ENCODE measurements at places on chromosomes 7 and 10.

DNA sequence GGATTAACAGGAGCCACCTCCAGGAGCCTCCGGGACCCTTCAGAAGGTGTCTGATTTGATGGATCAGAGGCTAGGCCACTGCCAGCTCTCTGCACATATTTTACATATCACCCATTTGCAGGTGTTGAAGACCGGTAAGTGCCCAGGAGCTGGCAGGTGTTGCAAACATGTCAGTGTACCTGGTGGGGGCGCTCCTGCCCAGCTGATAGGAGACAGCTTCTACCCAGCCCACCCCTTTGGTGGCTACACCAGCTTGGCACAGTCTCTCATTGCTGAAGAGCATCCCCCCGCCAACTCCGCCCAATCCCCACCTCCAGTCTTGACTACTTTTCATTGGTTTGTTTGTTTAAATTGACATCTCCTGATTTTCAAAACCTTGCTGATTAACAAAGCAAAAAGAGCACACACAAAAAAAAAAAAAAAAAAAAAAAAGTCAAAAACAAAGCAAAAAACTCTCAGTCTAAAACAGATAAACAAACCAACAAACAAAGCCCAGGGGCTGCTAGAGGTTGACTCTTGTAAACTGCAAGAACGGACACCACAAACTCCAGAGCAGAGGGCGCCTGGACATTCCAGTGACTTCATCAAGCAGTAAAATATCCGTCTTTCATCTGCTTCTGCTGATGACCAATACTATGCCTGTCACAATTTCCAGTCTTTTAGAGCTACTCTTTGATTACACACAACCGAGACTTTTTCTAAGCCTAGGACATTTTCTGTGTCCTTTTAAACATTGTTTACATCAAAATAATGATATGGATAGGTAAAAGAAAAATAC is 275.3 kb downstream of the NRG3 start:
- DNase-seq = peak; percentile 8

GRCh38 chr7:134567368-134567767 is 18.5 kb downstream of the AKR1B15 start:
- no peak for DNase-seq

GRCh38 chr10:112706577-112706976 is 243.5 kb upstream of the TCF7L2 start:
- DNase-seq = no peak

DNA sequence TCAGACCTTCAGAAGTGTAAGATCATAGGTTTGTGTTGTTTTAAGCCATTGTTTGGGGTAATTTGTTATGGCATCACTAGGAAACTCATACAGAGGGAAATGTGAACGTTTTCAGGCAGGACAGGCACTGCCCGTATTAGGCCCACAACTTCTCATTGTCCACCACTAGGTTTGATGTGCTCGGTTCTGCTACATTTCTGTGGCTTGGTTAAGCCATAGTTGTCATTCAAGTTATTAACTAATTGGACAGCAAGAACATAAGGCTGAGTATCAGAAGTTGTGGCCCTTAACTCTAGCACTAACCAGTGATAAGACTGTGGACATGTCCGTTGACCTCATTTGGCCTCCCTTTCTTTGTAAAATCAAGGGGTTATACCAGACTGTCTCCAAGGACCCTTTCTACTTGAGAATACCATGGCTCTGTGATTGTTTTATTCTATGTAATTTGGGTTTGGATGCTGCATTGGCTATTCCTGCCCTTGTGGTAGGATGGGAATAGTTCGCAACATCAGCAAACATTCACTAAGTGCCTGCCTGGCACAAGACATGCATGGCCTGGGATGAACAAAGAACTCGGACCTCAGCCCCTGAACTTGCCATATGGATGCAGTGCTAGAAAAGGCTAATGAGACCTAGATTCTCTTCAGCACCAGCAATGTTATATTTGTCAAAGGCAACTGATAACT is 85.7 kb downstream of the CCDC71L start:
- DNase-seq = no peak

DNA sequence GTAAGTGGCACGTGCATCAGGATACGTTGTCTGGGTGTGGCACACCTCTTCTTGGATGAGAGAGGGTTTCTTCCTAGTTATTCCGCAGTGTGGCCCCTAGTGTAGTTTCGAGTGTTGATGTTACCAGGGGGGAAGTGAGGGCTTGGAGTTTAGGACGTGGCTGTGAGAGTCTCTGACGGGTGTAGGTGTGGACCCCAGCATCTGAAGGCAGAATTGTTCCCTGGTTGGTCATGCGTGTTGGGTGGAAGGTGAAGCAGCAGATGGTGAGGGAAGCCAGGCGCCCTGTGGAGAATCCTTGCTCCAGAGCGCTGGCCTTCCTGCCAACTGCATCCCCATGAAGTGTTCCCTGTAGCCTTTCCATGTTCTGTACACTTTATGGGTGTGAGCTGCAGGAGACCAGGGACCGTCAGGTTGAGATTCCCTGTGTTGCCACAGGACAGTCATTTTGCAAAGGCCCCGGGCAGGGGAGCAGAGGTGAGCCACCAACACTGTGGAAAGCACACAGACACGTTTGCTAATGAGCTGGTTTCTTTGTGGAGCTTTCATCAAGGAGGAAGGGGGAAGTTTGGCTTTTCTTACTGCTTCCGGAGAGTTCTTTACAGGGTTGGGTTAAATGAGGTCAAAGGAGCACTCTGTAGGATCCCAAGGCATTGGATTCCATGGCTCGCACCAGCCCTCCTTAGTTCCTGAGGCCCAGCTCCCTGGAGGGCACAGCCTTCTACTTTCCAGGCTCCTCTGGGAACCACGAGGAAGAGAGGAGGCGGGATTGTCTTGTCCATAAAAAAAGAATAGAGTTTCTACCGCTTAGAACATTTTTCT is 32.0 kb downstream of the TSPAN14 start:
- DNase-seq = no peak

DNA sequence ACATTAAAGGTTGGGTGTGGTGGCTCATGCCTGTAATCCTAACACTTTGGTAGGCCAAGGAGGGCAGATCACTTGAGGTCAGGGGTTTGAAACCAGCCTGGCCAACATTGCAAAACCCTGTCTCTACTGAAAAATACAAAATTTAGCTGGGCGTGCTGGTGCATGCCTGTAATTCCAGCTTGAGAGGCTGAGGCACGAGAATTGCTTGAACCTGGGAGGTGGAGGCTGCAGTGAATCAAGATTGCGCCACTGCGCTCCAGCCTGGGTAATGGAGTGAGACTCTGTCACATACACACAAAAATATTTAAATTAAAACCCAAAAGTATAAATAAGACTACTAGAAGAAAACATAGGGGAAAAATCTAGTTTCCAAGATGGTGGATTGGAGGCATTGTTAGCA is 41.9 kb upstream of the CDK13 start:
- DNase-seq = no peak

DNA sequence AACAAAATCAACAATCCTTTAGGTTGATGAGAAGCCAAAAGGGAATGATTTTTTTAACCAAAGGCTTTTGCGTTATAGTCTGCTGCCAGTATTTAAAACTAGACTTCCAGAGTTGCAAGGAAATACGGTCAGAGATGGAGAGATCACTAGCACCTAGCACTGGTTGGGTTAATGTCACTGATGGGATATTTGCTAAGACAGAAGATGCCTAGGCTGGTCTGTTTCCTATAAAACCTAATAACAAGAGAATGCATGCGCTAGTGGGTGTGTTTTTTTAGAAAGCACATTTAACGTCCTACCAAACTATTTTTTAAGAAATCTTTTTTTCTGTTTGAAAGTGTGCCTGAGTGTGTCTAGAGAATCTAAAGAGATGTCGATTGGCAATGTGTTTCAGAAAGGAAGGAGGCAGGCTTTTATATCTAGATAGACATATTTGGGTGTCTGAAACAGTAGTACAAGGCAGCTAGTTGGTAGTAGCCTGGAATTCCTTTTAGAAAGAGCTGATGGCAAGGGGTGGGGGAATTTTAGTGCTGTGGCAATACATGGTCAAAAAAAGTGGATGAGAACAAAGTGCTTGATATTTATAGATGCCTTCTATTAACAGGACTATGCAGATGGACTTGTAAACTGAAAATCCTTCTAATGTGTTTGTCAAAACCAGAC is 863 bp downstream of the CALD1 start:
- no peak for DNase-seq

DNA sequence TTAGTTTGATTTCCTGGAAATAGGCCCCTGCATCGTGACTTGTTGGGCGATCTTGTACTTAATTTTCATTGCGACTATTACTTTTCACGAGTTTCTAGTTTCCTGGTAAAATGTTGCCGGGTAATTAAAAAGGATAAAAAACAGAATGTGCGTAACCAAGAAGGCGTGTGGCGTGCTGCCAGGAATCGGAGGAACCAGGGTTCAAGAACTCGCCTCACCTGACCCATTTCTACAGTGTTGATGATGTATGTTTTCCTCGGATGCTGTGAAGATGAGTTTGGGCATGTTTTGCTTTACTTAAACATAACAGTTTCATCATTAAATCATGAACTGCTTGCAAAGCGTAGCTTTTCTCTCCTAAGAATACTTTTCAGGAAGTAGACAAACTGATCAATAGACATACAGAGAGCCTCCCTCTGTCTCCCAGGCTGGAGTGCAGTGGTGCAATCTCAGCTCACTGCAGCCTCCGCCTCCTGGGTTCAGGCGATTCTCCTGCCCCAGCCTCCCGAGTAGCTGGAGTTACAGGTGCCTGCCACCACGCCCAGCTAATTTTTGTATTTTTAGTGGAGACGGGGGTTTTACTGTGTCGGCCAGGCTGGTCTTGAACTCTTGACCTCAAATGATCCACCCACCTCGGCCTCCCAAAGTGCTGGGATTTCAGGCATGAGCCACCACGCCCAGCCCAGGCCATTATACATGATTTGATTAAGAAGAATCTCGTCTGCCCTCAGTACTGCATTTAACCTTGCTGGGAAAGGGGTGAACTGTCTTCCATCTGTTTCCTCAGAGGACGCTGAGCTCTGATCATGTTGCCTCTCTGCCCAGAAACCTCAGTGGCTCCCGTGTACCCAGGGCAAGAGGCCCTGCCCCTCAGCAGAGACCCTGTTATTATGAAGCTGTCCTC is 9.1 kb downstream of the FOXK1 start:
- no peak for DNase-seq

- DNase-seq = no peak
Observed at GRCh38 chr10:91885362-91886079, 23.8 kb downstream of the FGFBP3 start.

- DNase-seq = no peak
Observed at GRCh38 chr7:40041456-40041855, 91.4 kb downstream of the CDK13 start.

DNA sequence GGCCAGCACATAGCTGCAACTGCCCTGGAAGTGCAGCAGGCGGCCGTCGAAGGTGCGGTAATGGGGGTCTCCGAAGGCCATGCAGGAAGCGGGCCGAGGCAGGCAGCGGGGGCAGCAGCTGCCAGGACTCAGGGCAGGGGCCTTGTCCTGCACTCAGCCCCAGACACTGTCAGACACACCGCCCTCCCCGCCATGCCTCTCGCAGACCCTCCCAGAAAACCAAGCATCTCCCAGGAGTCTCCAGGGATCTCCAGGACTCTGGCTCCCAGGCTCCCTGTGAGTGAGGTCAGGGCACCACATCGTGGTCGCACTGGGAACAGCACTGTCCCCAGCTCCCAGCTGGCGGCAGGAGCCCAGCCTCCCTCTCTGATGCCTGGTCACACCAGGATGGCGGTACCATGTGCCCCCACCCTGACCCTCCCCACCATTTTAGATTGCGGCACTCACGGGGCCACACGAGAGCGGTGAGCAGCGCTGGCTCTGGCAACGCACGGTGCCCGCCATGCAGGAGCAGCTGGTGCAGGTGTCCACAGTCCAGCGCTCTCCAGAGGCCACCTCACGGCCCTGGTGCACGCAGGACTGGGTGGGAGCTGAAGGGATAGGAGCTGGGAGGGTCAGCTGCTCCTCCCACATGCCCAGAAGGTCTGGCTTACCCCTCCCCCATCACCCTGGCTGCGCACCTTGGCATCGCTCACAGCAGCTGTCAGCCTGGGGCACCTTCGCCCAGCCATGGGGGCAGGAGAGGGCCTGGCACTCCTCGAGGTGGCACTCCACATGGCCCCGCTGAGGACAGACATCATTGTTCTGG is 17.5 kb downstream of the ATP6V1F start:
- peak; percentile 95 for DNase-seq

GRCh38 chr10:106997721-106998120 is 166.8 kb downstream of the SORCS1 start:
- no peak for DNase-seq

DNA sequence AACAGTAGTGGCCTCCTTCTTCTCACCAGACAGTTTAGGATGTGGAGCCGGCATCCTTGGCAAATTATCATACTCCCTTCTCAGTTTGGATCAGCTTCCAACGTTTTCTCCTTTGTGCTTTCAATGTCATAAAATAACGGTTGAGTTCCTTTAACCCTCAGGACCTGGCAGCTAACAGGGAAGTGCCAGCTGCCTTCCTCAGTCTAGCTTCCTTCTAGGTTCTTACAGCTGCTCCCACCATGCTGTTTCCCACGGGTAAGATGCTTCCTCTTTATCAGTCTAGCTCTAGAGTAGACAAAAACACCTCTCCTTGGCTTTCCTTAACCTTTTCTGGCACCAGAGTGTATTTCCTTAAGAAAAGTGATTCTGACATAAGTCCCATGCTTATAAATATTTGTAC is 33.2 kb downstream of the BLVRA start:
- DNase-seq = no peak

DNA sequence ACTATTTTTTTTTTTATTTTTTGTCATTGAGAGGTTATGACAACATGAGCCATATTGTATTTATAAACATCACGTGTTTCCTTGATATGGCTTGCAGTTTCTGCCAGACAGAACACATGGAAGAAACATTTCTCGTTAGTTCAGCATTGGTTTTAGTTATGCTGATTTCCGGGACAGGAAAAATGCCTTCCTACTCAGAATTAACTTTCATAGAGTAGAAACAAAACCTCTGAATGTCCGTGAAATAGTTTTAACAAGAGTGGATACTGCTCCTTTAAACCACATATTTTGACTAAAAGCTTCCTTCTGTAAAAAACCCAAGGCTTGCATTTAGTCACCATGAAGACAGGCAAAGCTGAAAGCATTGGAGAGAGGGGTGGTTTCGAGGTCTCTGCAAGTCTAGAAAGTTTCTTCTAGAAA is 240.4 kb downstream of the KIAA1217 start:
- no peak for DNase-seq

DNA sequence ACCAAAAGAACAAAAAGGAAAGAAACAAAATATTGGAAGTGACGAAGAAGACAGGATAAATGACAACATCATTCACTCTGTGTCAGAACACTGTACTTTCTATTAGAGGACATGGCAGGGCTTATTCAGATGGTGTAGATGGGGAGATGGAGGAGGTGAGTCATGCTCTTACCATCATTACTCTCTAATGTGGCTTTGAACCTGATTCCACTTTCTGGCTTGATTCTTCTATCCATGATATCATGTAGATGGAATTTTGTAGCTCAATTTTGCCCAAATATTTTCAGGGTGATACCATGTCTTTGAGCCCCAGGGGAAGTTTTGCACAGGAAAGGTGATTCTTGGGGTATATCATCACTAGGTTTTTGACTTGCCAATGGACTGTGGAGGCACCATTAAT is 91.7 kb downstream of the CFAP58 start:
- peak; percentile 44 for DNase-seq

DNA sequence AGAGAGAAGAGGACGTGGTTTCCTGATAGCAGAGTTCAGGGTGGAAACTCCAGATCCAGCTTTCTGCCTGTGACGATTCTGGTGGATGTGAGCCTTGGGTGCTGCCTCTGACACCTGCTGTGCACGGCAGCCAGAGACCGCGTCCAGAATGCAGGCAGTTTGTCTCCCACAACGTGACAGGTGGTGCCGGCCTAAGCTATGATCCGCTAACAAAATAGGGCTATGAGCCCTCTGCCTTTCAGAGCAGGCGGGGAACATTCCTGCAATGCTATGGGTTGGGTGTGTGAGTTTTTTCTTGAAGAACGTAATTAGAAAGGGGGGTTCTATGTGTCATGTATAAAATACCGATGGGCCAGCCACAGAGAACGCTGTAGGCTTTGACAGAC is 297.3 kb upstream of the PRKCQ start:
- no peak for DNase-seq
